Stimulated activated CD8-positive, alpha-beta memory T cell treated with anti-CD3 and anti-CD28 coated beads, Interleukin-4, amount 100 ng/mL, for 24 hours (primary cell): ENCODE measurements at places on chromosomes 4 and X.

DNA sequence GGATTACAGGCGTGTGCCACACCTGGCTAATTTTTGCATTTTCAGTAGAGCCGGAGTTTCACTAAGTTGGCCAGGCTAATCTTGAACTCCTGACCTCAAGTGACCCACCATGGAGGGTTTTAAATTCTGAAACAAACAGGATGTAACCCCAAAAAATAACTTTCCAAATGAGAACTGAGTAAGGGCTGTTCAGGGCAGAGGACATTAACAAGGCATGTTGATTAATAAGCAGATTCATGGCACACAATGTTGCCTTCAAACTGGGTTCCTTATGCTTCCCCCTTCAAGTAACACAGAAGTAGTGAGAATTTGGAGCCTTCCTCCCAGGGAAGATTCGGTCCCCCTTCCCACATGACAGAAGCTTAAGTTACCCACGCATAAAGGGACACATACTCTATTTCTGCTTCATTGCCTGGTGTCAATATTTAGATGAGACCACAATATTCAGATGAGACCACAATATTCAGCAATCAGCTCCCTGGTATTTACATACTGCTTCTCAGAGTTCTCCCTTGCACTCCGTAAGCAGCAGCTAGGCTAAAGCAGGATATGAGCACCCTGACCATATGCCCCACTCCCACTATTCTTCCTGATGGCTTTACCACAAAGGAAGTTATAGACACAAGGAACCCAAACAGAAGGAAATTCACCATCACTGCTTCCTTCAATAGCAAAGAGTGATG is 21.4 kb downstream of the GRSF1 start:
- no peak for DNase-seq

- no peak for DNase-seq
These were observed 131.2 kb downstream of the IL1RAPL1 start for GRCh38 chrX:28718450-28718849.

DNA sequence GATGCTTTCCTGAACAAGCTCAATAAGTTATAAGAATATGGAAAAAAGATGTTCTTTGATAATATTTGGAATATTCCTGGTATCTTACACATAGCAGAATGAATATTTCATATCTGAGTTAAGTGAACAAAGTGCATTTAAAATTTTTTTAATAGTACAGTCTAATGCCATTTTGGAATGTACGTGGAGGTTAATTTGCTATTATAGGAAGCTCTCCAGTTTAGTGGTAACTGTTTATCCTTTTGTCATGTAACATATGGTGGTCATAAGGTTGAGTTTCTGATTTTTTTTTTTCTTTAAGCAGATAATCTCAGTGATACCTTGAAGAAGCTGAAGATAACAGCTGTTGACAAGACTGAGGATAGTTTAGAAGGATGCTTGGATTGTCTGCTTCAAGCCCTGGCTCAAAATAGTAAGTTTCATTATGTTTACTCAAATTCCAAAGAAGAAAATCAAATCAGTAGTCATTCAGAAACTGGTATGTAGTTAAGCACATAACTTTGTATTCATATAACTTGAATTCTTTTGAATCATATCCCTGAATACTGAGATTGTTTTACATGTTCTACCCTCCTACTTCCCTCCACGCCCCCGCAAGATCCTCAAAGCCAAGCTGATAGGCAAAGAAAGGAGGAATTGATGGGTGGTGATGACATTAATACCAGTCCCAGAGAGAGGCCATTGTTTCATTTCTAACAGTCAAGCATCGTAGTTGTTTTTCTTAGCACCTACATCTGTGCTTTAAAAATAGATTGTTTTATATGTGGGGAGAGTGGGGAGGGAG is 32.1 kb downstream of the RAP1GDS1 start:
- DNase-seq: no peak

GRCh38 chr4:88033309-88033708 is 25.9 kb downstream of the PKD2 start:
- DNase-seq: no peak

GRCh38 chr4:109729117-109729717 is 653 bp downstream of the PLA2G12A start:
- DNase-seq: no peak

DNA sequence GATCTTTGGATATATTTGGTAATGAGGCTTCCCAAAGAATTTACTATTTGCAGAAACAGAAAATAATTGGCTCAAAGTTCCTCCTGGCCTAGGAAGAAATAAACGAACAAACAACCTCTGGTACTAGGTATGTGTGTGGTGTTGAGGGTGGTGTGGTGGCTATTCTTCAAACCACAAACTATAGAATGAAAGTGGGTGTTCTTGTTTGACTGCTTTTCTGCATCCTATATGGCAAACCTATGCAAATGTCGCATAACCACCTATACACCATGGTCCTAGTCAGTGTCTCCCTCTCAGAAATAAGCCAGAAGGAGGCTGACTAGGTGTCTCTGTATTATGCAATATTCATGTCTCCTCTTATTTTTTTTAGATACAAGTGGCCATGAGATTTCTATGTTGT is 106.6 kb upstream of the PCDH18 start:
- DNase-seq: no peak
